ENCODE measurements at places on chromosomes 12 and 14.

GRCh38 chr12:56387152-56387736 lies 24.6 kb upstream of the APOF start:
- DNase-seq, result no peak

- DNase-seq, result no peak
Observed at GRCh38 chr14:26849514-26849913, 251.7 kb upstream of the NOVA1 start.

DNA sequence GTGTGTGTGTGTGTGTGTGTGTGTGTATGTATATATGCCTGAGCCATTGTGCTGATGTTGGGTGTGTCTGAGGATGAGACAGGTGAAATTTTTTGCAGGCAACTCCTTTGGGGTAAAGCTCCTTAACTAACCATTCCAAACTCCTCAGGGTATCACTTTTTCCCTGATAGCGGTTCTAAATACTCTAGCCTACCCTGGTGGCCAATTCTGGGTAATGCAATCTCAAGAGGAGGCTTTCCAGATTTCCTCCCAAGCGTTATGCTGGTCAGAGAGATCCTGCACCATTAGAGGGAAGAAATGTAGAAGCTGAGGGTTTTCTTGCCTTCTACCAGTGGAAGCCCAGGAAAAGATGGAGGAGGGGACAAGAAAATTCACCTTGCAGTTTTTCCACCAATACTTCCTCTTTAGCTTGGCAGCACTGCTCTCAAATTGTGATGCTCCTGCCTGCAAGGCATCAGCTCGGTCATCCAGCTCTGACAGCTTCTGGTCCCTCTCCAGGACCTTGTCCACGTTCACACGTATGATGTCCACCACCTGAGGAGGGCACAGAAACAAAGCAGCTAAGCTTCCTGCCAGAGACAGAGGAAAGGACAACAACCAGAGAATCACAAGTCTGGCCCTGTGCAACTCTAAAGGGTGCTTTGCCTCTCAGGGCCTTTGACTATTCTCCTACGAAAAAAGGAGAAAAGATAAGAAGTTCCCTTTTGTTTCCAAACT lies 4.9 kb downstream of the VAMP1 start:
- no peak for DNase-seq

GRCh38 chr12:131639270-131639940 lies 71.5 kb upstream of the SFSWAP start:
- DNase-seq, result no peak

DNA sequence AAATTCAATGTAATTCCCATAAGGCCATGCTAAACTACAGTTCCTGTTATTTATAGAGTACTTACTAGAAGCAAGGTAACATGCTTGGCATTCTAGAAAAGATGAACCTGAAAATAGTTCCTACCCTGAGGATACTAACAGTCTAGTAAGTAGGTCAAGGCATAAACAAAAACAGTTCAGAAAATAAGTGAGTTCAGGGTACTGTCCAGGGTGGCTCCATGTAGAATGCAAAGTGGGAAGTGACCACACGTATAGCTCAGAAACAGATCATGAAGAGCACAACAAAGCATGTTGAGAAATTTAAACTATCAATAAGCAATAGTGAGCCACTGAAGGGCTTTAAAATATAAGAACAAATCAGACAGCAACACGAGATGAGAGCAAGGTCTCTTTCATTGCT lies 2.3 kb downstream of the TMED10 start:
- no peak for DNase-seq

GRCh38 chr12:13950502-13950901 lies 30.9 kb downstream of the GRIN2B start:
- no peak for DNase-seq

DNA sequence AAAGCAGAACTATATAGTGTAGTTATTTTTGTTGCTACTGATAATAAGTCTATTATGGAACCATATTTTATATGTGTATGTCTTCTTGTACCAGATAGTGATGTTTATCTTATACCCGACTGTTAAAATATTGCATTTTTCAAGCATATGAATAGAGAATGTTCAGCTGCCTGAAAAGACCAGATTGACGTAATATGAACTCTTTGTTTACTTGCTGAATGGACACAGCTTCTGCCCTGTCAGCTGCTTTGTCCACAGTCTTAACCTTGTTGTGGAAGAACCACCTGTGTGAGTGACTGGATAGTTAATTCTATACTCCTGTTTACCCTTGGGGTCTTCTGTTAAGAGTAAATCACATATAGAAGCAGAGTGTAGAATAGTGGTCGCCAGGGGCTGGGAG lies 109.3 kb downstream of the LGR5 start:
- DNase-seq, result no peak

DNA sequence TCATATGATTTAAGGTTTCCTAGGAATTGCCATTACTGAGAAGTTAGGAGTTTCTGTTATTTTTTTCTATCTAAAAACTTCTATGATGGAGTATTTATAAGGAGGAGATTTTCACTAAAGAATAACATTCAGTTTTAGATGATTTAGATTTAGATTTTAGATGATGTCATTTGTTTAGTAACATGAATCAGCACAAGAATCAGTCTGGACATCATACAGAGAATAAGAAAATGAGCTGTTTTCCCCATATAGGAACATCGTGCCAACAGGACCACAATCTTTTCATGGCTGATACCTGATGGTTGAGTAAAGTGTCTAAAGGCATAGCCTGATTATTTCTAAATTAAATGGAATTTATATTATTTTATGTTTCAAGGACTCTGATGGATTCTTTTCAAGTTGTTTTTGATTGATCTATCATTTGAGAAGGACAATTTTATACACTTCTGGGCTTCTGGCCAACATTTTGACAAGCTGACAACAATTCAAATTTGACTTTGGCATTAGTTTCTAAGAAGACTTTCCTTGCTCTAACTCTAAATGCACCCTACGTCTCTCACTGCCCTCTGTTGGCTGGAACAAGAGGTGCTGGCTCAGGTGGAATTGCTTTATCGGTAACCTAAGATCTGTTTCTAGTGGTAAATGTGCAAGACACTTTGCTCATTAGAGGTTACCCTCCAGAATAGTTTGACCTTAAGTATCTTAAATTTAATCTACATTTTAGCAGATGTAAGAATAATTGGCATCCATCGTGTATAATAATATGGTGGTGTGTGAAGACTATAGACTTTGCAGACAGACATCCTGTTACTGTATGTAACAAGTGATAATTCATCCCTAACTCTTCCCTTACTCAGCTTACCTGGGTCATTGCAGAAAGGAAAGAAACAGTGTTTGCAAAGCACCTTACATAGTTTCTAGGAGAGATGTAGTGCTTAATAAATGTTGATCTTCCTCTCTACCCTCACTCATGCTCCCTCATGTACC lies 42.8 kb upstream of the CPSF6 start:
- no peak for DNase-seq

DNA sequence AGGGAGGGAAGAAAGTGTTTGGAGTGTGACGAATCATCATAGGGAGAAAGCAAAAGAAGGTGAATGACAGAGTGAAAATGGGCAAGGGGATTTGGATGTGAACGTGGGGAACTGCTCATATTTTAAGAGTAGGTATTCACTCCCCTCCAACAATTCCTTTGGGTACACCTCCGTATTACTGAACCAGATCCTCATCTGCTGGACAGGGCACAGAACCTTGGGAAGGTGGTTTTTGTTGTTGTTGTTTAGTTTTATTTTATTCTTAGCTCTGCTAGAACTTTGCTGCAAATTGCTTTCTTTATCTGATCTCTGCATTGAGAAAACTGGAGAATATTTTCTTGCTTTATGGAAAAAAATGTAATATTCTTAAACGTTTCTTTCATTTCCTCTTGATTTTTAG lies 7.1 kb downstream of the SCN8A start:
- DNase-seq, result no peak

DNA sequence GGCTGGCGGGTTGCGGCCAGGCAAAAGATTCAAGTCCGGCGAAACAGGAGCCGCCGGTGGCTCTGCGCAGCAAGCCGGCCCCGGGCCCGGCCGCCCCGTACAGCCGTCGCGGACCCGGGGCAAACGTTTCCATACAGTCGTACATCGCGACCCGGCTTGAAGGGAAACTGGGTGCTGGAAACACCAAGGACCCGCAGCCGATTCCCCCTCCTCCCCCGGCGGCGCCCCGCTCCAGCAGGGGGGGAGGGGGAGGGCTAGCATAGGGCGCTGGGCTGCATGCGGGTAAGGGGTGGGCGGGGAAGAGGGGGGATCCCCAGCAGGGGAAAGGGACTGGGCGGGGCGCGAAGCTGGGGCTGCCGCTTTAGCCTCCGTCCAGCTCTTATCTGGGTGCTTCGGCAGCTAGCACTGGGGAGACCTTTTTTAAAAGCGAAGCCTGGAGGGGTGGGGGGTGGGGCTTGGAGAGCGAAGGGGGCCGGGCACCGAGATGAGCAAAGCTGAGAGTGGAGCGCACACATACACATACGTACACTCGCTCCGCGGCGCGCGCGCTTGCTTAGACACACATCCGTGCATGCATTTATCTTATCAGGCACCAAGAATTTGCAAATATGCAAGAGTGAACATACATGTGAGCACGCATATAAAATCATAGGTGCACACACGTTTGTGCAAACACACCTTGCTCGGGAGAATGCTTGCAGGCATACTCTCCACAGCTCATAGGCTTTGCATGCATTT lies 11.9 kb downstream of the RARG start:
- peak; percentile 56 for DNase-seq

DNA sequence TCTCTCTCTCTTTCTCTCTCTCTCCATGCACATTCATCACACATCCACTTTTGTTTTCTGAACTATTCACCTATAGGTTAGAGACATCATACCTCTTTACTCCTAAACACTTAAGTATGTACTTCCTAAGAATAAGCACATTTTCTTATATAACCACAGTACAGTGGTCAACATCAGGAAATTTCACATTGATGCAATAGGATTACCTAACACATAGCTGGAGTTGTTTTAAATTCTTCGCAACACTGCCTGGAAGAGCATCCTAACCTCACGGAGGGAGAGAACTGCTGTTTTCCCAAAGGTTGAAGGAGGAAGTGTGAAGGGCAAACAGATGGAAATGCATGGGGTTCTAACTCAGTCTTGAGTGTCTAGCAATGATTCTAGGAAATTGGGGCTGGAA lies 159.2 kb downstream of the SYT1 start:
- DNase-seq, result no peak

- no peak for DNase-seq
Observed at GRCh38 chr12:100058482-100059029, 73.8 kb upstream of the ANKS1B start.

GRCh38 chr12:10673659-10674384 lies at the start of gene STYK1:
STYK1 (minus strand) TSS chr12:10674052; CDS start chr12:10634618, 39,434 bp downstream.
- peak; percentile 19 for DNase-seq
